Stimulated activated CD4-positive, alpha-beta T cell treated with anti-CD3 and anti-CD28 coated beads, Interleukin-12 subunit alpha, Interleukin-12 subunit beta, amount 100 ng/mL, for 24 hours (primary cell): ENCODE measurements at places on chromosomes 5 and 9.

DNA sequence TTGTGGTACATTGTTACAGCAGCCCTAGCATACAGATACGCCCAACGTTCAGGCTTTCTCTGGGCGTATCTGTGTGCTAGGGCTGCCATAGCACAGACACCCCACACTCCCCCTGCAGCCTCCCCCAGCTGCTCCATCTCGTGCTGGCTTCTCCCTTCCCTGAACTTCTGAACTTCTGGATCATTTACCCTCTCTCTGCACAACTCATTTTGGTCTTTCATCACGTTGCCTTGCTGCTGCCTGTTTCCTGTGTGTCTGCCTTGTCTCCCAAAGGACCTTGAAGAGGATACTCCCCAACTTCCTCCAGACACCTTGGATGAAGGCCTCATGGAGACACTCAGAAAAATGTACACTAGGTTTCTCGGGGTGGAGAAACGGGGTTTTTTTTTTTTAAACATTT, 37.3 kb downstream of the SLIT3 start:
- DNase-seq, result no peak

DNA sequence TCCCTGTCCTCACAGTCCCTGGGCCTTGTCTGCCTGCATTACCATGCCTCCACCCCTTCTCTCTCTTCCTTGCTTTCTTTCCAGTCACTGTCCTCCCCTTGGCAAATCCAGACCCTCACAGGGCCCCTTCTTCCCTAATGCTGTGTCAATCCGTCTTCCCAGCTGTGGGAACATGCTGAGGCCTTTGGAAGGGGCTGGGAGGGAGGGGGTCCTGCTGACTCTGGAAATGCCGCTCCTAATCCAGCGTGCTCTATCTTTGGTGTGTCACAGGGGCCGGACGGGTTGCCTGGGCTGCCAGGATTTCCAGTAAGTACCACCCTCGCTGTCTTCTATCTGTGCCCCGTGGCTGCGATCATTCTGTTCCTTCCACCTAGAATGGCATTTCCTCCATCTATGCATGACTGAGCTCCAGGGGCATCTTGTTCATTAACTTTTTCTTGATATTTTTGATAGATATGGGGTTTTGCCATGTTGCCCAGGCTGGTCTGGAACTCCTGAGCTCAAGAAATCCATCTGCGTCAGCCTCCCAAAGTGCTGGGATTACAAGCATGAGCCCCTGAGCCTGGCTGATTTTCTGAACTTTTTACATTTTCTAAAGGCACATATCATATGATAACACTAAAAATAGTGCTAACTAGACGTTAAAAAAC, 64.5 kb upstream of the TGFBR1 start:
- no peak for DNase-seq

DNA sequence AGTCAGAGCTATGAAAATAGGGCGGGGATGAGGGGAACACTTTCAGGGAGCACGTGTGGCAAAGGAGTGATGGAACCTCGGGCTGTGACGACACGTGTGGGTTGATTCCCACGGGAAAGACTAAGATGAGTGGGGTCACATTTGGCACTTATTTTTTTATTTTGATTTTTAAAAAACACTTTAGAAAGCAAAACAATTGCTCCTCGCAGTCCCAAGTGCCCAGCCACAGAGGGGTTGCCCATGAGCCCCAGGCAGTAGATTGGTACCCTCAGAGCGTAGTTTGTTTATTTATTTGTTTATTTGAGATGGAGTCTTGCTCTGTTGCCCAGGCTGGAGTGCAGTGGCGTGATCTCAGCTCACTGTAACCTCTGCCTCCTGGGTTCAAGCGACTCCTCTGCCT, 69.7 kb downstream of the WNK2 start:
- DNase-seq, result no peak

GRCh38 chr5:17898766-17899165, 264.5 kb downstream of the TAF11L14 start:
- DNase-seq, result no peak

- DNase-seq, result no peak
Observed at GRCh38 chr5:125236981-125237380, 490.5 kb upstream of the ZNF608 start.

GRCh38 chr5:143886651-143887638, 75.0 kb downstream of the HMHB1 start:
- DNase-seq, result no peak

DNA sequence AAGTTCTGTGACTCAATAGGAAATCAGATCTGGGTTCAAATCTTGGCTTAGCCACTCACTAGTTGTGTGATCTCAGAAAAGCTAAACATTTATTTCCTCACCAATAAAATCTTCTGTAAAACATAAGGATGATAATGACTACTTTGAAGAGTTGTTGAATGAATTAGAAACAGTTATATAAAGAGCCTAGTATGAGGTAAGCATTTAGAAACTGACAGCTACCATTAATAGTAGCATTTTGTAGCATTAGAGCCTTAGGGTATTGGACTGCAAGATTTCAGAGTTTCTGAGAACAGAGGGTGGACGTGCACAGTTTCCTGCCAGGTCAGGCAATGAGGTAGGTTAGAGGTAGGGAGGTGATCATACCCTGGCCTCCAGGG, 293.2 kb downstream of the CWC27 start:
- DNase-seq, result no peak

- DNase-seq, result no peak
Observed at GRCh38 chr5:109939116-109939682, 249.5 kb downstream of the MAN2A1 start.

DNA sequence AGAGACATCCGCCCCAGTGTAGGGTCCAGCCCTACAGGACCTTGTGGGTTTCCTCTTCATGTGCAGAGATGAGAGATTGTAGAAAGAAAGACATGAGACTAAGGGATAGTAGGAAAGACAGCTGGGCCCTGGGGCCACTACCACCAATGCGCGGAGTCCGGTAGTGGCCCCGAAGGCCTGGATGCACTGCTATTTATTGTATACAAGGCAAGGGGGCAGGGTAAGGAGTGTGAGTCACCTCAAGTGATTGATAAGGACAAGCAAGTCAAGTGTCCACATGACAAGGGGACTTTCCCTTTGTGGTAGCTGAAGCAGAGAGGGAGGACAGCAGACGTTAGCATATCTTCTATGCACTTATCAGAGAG, 6.2 kb upstream of the TMEM141 start:
- DNase-seq, result no peak

- no peak for DNase-seq
Observed at GRCh38 chr9:81687521-81688261, 1.7 kb downstream of the TLE1 start.

- no peak for DNase-seq
Observed at GRCh38 chr9:93959739-93960154, 4.6 kb upstream of the BARX1 start.

DNA sequence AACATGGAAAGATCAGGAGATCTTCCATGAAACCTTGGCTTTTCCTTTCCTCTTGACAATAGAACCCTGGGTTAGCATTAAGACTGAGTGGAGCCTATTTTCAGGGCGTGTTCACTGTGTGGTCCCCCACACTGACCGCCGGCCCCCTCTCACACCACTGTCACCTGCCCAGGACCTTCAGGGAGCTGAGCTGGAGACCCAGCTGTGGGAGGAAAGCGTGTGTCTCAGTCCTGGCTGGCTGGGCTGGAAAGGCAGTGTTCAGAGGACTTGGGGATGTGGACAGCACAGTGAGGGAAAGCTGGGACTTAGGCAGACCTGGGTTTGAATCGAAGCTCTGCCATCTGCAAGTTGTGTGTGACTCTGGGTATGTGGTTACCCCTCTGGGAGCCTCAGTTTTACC, 268.1 kb downstream of the NSG2 start:
- DNase-seq, result no peak
